ENCODE measurements at places on chromosomes 13 and 19.

DNA sequence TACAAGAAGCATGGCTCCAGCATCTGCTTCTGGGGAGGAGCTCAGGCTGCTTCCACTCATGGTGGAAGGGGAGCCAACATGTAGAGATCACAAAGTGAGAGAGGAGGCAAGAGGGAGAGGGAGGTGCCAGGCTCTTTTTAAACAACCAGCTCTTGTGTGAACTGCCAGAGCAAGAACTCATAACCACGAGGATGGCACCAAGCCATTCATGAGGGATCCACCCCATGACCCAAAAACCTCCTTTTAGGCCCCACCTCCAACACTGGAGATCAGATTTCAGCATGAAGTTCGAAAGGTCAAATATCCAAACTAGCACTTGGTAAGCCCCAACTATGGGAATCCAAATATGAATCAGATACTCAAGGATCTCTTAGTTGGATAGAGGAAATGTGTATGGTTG, 131.2 kb downstream of the RXFP2 start:
- DNase-seq: no peak

- no peak for DNase-seq
Observed at GRCh38 chr19:38970664-38971532, 4.6 kb downstream of the FBXO17 start.

GRCh38 chr19:15998166-15998565, 49.4 kb downstream of the OR10H4 start:
- no peak for DNase-seq

DNA sequence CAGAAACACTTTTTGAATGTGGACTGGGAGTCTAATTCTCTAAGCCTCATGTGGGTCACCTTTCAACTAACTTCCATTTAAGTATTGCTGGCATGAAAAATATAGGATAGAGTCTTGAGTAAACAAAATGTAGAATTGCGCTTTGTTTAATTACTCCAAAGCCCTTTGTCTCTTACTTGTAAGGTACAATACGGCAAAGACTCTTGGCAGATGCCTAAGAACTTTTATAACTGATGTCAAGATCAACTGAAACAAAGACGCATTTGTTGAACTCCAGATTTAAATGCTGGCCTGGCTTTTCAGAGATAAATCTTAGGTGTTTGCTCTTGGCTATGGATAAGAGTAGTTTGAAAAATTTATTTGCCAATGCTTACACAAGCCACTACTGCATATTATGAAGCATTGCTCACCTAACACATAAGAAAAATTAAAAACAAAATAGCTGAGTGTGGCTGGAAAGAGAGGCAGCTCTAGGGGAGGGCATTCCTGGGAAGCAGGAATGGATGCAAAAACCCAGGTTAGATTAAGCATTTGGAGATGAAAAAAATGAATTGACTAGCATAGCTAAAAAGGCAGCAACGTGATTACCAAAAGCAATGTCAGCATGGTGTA, 107.3 kb upstream of the STARD13 start:
- DNase-seq: no peak

GRCh38 chr13:29917650-29918049, 67.2 kb upstream of the UBL3 start:
- DNase-seq: no peak

- no peak for DNase-seq
Observed at GRCh38 chr19:4439243-4439642, 18.4 kb downstream of the UBXN6 start.
